Fibroblast of skin of abdomen (primary cell): ENCODE measurements at places on chromosomes 4 and X.

DNA sequence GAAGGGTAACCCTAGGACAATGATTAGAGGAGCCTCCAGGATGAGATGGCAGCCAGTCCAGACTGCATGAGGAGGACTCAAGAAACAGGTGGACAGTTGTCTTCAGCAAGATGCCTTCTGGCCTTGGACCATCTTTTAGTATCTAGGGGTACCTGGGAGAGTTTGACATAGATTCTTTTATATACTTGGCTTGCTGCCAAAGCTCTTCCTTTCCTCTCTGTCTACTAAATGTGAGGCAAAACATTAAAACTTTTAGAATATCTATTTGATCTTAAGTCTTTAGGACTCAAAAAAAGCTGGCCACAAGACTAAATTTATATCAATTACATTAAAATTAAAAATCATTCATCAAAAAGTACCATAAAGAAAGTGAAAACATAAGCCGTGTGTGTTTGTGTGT is 18.6 kb upstream of the NKX3-2 start:
- DNase-seq: no peak

GRCh38 chr4:18536428-18536827 is 514.9 kb upstream of the LCORL start:
- DNase-seq: no peak

- DNase-seq: no peak
Observed at GRCh38 chr4:106092361-106093040, 197.2 kb downstream of the NPNT start.

- no peak for DNase-seq
Observed at GRCh38 chr4:167282171-167282864, 48.0 kb upstream of the SPOCK3 start.

- DNase-seq: no peak
Observed at GRCh38 chr4:150231107-150231770, 153.0 kb downstream of the DCLK2 start.

DNA sequence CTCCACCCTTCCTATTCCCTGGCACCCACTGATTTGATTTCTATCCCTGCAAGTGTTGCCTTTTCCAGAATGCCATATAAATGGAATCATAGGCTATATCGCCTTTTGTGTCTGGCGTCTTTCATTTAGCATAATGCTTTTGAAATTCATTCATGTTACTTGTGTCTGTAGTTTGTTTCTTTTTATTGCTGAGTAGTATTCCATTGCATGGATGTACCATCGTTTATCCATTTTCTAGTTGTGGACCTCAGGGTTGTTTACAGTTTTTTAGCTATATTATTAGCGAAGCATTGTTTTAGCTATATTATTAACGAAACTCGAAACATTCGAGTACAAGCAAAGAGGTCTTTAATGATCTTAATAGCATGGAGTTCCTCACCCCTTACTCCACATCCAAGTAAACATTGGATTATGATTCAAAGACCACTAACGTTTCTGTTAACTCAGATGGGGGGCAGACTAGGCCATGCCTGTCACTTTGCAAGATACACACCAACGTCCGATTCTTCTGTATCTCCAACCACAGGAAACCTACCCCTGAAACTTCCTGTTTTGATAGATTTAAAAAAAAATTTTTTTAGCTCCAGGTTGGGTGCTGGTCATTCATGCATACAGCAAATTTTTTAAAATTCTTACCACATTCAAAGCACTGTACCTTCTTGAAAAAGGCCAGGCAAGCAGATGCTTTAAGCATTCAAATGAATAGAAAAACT is 1.1 kb downstream of the DCK start:
- DNase-seq: no peak

GRCh38 chrX:20313899-20314298 is 47.2 kb upstream of the RPS6KA3 start:
- no peak for DNase-seq

GRCh38 chr4:147863111-147863747 is 131.3 kb downstream of the ARHGAP10 start:
- DNase-seq: no peak

DNA sequence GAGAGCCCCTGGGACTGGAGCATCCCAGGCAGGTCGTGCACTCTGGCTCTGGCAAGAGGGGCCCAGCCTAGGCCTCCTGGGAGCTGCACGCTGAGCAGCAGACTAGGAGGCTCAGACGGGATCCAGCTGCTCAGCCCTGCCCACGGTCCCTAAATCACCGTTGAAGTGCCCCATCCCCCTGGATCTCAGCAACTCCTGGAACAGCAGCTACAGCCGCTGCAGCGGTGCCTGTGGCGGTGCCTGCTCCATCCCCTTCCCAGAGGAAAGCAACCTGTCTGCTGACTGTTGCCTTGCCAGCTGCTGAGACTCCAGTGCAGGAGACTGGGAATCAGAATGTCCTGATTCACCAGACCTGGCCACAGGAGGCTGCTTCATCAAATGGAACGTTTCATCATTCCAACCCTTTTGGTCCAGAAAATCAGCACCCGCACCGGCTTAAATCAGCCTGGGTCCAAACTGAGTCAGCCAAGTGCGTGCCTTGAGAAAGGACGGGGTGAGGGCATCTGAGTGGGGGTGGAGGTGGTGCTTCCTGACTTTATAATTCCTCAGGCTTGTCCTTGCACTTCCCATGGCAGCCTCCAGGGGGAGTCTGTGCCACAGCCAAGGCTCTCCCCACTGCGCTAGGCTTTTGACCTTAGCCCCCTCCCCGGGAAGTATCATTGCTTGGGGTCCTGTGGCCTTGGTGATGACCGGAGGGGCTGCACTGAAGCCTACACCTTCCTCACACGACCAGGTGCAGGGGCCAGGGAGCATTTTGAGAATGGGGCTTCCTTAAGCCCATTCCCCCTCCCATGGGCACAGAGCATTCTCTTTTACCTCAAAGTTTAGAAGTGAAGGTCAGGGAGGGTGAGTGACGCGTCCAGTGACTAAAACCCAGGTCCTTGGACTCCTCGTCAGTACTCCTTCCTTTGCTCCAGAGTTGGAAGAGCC is 6.5 kb downstream of the ZNF185 start:
- DNase-seq: peak; percentile 55

GRCh38 chrX:23046443-23046842 is 46.7 kb downstream of the DDX53 start:
- peak; percentile 0 for DNase-seq

DNA sequence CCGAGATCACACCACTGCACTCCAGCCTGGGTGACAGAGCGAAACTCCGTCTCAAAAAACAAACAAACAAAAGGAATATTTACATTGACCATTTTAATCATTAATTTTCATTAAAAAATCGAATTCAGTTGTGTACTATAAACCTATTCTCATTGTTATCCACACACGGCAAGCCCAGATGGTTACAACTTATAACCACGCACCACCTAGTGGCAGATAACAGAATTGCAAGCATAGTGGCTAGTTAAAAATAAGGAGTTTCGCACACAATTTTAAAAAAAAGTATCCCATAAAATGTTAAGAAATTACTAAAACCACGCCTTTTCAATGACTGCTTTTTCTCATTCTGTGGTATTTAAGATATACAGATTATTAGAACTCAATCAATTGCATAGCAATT is 25.4 kb downstream of the MBNL3 start:
- DNase-seq: no peak

DNA sequence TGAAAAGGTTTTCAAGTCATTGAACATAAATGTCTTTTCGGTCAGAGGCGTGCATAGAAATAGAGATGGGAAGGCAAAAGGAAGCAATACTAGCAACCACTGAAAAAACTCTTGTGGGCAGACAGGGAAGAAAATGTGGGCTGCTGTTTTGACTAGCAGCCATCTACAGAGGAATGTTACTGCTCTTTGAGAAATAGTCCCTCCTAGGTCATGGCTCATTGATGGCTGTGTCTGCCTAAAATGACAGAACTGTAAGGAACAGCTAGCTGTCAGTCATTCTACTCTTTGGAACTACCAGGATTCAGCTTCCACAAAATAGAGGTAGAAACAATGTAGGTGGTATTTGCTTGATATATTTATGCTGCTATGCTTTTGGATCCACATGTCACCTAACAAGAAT is 26.9 kb upstream of the TMPRSS11B start:
- DNase-seq: peak; percentile 10

DNA sequence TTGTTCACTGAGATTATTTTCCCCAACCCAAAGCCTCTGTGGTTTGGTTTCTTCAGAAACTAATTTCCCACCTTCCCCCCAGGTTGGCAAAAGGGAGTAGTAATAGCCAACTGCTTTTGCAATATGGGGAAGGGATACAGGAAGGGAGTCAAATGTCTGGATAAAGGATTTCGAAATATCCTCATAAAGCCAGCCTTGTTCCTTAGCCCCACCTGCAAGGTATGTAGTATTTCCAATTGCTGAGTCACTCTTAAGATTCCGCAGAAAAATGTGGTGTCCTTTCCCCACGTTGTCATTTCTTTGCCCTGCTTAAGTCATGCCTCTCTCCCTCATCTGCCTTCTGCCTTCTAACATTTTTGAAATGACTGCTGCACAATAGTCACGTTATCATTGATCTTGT is 138.8 kb upstream of the DCAF8L1 start:
- no peak for DNase-seq

DNA sequence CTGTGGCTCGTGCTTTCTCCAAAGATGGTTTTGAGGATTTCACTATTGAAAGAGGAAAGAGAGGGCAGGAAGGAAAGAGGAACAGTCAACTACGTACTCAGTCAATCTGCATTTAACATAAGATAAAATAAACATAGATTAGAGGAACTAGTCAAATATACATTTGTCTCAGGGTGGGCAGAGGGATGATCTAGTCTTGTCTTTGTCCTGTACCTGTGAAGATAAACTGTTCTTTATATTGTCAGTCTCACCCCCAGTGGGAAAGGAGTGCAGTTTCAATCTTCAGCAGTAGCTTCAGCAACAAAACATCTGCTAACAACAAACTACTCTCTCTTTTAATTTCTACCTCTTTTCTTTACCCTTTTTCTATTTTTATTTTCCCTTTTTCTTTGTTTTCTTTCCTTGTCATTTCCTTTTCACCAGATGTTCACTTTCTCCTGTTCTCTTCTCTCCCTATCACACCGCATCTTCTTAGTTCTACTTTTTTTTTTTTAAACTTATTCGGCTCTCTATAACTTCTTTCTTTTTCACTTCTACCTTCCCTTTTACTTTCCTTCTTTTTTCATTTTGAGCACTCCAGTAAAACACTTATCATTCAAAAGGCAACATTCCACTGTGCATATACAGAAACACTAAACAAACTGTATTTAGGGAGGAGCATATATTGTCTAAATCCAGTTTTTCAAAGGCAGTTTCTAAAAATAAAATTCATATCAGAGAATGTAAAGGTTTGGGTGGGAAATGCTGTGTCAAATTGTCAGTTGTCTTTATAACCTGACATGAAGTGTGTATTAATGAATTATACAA is 51.4 kb upstream of the GUCY1A1 start:
- DNase-seq: no peak

GRCh38 chr4:155140889-155141288 is 67.5 kb upstream of the NPY2R start:
- no peak for DNase-seq

DNA sequence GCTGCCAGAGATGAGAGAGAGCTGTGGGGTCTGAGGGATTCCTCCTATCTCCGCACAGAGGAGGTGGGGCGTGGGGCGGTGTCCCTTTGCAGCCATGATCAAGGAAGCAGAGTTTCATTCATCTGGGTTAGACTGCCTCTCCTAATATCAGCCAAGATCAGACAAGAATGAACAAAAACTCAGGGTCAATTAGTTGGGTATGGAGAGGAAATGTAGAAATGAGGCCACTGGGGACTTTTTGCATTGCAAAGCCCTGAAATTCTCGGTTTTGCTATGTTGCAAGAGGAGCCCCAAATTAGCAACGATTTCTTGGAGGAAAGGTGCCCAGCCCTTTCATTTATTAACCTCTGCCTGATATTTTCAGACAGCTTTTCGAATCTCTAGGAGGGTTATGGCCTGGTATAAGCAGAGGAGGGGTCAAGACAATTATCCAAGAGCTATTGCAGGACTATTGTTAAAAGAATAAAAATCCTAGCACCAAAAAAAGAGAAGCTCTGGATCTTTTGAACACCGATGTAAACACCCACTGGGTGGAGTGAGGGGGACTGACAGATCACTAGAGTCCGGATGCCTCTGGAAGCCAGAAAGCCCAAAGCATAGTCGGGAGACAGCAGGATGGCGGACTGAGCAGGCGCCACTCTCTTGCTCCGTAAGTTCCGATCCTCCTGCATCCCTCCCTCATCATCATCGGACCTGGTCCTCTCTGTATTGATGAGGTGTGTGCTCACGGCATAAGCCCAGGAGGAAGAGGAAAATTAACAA is 34.4 kb upstream of the ACSL1 start:
- no peak for DNase-seq

GRCh38 chrX:106734827-106735226 is 8.3 kb downstream of the RNF128 start:
- no peak for DNase-seq

DNA sequence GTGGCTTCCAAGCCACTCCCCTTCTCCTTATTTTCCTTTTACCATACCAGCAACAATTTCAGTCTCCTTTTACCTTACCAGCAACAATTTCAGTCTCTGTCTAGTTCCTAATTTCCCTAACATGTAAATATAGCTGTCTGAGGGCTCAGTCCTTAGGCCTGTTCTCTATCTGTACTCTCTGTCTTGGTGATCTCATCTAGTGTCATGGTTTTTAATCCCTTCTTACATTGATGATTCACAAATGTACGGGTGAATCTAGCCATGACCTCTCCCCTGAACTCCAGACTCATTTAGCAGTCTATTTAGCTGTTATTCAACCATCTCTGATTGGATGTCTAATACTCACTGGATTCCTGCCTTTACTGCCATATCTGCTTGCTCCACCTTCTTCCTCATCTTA is 7.2 kb downstream of the IL15 start:
- DNase-seq: peak; percentile 87

GRCh38 chr4:8568068-8568668 is 12.0 kb upstream of the GPR78 start:
- peak; percentile 36 for DNase-seq

GRCh38 chrX:133323431-133323830 is 91.9 kb downstream of the GPC4 start:
- DNase-seq: no peak

DNA sequence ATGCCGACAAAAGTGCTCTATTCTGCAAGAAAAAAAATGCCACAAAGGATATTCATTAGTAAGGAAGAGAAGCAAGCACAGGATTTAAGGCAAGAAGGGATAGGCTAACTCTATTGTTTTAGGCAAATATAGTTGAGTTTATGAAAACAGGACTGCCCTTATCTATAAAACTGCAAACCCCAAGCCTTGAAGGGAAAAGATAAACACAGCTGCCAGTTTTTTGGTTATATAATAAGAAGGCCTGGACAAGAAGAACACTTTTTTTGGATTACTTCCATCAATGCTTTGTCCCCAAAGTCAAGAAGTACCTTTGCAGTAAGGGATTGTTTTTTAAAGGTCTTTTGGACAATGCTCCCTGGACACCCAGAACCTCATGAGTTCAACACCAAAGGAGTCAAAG is 45.4 kb upstream of the WWC2 start:
- DNase-seq: no peak

DNA sequence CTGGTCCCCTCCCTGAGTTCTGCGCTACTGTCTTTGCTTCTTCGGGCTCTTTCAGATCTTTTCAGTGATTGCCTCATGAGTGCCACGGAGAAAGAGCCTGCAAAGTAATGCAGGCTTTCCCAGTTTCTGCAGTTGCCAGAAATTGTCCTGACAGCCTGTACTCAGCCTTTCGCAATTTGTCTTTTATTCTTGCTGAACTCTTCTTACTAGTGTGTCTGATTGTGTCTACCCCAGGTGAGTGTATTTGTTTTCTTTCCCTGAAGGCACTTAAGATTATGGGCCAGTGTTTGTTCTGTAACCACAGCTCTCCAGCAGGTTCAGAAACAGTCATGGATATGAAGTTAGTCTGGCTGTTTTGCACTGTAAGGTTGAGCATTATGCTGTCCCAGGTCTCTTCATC is 47.1 kb downstream of the FAM193A start:
- peak; percentile 22 for DNase-seq

GRCh38 chr4:23327120-23327519 is 562.7 kb downstream of the PPARGC1A start:
- no peak for DNase-seq

- DNase-seq: peak; percentile 22
Observed at GRCh38 chr4:136741468-136741867, 790.8 kb downstream of the PCDH18 start.
